ENCODE measurements at places on chromosomes 13 and 19.
A peak's percentile ranks its signal among the peaks of the same experiment; 100 is the strongest.

- no peak for DNase-seq
Observed at GRCh38 chr13:98751861-98752466, 508 bp downstream of the SLC15A1 start.

GRCh38 chr19:31263328-31263727 lies 85.9 kb downstream of the TSHZ3 start:
- no peak for DNase-seq

DNA sequence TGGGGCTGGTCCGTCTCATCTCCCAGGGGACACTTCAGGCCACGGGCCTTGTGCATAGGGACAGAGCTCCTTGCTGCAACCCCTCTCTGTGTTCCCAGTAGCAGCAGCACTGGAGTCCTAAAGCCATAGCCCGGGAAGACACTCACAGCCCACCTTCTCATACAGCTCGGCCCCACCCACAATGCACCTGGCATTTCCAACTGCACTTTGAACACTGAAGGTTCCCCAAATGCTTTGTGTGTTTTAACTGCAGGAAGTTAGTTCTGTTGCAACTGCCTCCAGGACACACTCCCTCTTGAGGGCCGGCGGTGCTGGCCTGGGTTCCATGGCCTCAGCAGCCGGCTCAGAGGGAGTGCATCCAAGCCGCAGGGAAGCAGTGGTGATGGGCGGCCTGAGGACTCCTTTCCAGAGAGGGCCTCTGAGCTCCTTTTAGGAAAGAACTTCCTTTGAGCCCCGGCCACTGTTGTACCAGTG lies 22.7 kb upstream of the TMEM255B start:
- peak; percentile 70 for DNase-seq

DNA sequence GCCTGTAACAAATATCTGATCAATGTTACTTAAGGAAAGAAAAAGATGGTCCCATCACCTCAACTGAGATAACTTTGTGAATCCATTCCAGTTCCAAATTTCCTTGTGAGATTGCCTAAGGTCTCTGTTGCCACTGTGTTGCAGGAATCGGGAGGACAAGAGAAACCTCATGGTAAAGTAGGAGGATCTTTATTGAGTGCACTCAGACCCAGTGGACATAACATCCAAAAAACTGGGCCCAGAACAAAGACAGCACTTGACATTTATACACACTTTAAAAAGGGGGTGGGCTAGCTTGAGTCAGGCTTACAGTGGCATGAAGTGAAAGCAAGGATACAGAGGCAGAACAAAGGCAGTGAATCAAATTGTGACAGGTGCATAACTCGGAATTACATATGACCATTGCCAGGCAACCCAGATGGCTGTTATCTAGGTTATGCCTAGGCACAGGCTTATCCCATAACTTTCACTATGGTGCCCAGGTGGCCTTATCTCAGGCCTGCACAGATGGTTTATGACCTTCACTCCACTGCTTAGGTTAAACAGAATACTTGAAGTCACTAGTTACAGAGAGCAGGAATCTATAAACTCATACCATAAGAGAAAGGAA lies 459.4 kb upstream of the PCDH20 start:
- DNase-seq: no peak

- DNase-seq: no peak
Observed at GRCh38 chr19:38913958-38914357, 2.0 kb upstream of the CCER2 start.

DNA sequence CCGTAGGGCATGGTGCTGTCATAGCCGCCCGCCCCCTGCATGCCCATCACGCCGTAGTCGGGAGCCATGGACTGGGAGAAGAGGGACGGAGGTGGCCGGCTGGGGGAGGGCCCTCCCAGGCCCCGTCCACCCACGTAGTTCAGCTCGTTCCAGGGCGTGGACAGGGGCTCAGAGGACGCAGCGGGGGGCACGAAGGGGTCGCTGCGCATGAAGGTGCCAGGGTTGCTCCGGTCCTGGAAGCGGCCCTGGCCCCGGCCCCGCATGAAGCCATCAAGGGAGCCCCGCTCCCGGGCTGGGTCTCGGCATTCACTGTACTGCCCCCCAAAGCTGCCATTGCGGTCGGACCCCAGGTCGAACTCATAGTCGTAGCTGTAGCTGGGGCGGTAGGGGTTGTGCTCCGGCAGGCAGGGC lies 6.7 kb downstream of the AKAP8 start:
- no peak for DNase-seq

GRCh38 chr13:95185851-95186250 lies 115.4 kb downstream of the ABCC4 start:
- DNase-seq: no peak

DNA sequence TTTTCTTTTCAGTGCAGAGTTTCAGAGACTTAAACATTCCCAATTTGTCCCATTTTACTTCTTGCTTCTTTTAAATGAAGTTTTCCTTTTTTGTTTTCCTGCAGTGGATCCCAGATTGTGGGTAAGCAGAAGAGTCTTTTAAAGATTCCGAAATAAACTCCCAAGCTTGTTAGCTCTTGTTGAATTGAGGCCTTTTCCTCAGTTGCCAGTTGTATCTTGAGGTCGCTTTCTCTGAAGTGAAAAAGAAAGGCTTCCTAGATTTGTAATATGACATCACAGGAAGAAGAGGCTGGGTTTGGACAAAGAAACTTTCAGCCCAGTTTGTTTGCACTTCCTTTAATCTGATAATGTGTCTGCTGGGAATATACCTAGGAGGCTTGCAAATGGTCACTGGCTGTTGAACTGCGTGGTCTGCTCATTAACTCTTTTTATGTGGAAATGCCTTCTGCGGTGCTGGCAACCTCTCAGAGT lies at the start of gene LPAR6:
Gene LPAR6 (minus strand): TSS at position 233 of the 471 bp plus-strand sequence. CDS start 690 bp downstream, outside the sequence.
- peak; percentile 84 for DNase-seq

DNA sequence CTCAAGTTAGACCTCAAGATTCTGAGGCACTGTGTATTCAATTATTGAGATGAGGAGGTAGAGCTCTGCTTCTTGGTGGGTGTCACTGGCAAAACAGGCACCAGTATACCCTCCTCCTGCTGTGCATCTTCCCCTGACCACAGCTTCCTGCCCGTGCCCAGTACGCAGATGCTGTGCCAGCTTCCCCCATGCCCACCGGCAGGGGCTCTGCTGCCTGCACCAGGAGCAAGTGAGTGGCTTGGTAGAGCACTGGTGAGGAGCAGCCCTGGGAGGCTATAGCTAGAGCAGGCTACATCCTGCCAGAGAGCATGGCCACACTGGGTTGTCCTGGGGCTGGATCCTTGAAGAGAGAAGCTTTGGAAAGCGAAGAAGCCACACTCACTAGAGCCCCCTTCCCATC lies 21.0 kb upstream of the RNF17 start:
- DNase-seq: no peak

DNA sequence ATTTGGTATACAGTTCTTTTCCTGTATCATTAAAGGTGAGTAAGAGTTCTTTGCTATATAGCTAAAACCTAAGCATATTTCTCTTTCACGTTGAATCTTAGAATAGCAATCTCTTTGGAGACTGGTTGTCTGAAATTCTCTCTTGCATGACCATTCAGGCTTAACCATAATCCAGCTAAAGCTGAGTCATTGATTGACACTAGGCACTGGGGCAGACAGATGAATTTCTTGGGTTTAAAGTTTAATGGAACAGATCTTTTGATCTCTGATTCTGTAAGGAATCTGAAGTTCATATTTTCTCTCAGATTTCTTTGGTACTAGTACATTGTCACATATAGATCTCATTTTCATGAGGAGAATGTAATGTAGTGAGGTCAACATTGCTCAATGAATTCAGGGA lies 397.3 kb upstream of the MIR17HG start:
- no peak for DNase-seq

- DNase-seq: no peak
Observed at GRCh38 chr13:51800486-51800885, 3.5 kb downstream of the DHRS12 start.

GRCh38 chr13:113061796-113062425 lies 43.7 kb upstream of the F7 start:
- no peak for DNase-seq

DNA sequence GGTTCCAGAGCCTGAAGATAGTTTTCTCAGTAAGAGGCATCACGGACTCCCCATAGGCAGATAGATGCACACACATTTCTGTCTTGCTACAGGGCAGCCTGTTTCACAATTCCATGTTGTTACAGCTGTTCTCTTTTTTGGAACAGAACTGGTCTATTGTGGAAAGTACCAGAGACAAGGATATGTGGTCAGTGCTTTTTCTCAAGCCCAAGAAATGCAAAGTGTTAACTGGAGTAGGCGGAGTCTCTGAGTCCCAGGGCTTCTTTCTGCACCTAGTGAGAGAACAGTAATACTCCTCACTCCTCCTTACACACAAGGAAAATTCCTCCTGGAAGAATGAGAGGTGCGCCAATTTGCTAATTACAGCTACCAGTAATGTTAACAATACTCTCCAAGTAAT lies 141.6 kb upstream of the ARGLU1 start:
- DNase-seq: no peak

DNA sequence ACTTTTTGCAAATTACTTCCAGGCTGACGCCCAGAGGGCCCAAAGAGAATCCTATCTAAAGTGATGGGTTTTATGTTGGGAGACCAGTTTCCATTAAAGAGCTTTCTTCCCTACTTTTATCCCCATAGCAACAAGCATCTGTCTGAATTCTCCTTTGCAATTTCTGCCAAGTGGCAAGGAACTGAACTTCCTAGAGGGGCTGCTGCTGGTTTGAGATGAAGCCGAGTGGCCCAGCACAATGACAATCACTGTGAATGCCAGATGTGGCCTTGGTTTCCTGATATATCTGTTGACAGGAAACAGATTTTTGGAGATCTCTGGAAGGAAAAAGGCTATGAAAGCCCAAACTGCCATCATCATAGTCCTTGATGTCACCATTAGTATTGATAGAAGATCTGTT lies 198.6 kb downstream of the OXGR1 start:
- no peak for DNase-seq

DNA sequence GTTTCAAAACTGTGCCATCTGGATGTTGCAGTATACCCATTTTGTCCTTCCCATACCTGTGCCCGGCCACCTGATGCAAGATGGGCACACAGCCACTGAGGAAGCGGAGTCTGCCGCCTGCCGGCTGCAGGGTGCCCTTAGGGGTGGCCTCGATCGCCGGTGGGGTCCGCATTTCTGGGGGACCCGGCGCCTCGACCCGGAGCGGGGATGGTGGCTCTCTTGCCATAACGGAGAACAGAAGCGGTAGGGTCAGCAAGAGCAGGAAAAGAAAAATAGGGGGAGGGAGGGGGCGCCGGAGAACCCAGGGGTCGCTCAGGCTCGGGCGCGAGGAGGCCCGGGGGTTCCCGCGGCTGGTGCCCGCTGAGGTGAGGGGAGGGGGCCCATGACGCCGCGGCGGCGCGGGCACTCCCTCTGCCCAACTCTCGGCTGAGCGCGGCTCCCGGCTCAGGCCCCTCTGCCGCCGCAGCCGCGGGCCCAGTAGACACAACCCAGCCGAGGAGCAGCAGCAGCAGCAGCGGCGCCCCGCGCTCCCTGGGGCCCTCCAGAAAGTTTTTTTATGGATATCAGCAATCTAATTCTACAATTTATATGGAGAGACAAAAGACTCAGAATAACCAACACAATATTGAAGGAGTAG lies 13.8 kb upstream of the CYP4F2 start:
- no peak for DNase-seq

GRCh38 chr13:60170414-60170813 lies 6.7 kb upstream of the DIAPH3 start:
- DNase-seq: peak; percentile 13

DNA sequence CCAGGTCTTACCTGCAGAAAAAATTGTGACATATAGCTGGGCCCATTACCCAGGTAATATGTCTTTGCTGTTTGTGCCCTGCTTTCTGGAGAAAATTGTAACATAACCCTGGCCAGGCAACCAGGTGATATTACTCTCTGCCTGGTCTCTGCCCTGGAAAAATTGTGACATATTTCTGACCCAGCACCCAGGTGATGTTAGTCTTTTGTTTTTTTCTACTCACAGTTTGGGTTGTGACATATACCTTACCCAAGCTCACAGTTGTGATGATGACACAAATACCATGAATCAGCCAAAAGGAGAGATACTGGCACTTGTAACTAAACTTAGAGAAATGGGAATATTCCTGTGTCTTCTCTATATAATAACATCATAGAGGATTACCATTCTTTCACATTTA lies 6.5 kb upstream of the ZNF726 start:
- no peak for DNase-seq

- no peak for DNase-seq
Observed at GRCh38 chr19:15282311-15282705, 50.0 kb downstream of the BRD4 start.

DNA sequence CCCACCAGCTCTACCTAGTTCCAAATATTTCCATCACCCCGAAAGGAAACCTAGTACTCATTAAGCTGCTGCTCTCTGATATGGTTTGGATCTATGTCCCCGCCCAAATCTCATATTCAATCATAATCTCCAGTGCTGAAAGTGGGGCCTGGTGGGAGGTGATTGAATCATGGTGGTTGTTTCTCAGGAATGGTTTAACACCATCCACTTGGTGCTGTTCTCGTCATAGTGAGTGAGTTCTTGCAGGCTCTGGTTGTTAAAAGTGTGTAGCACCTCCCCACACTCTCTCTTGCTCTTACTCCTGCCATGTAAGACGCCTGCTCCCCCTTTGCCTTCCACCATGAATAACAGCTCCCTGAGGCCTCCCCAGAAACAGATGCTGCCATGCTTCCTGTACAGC lies 43.4 kb upstream of the MED4 start:
- no peak for DNase-seq

DNA sequence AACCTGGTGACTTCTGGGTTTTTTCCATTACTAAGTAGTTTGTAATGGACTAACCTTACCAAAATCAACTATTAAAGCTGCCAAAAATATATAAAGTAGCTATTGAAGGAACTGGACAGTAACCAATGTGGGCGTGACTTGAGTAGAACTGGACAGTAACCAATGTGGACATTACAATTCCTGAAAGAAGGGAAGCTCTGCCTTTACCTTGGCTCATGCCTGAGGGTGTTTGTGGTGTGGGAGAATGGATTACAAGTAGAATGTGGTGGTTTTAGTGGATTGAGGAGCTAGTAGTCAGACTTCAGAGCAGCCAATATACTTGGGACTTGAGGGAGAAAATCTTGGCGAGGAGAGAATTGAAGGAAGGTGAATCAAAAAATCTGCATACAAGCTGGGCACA lies 17.5 kb downstream of the LRRC63 start:
- DNase-seq: no peak

DNA sequence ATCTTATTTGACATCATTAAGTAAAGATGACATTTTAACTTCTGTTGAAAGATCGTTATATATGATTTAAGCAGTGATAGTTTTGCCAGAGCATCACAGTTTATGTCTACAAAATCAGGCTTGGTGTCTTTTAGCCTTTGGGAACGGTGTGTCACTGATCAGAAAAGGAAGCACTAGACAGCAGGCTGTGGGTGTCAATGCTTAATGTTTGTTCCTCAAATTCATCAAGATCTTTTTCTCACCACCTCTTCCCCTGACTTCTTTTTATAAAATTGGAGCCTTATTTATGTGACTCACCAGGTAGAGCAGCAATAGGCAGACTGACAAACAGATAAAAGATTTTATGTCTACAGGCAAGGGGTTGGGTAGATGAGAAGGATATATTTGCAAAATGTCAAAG lies 1558.5 kb downstream of the EFNB2 start:
- no peak for DNase-seq

DNA sequence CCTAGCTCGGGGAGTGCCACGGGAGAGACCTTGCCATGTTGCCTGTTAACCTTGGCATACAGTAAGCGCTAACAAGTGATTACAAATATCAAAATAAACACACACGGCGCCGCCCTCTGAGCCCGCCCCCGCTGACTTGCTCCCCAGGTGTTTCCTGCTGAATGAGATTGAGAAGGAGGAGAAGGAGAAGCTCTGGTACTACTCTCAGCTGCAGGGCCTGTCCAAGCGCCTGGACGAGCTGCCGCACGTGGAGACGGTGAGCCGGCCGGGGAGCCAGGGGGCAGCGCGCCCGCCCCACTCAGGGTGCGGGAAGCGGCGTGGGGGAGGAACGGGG lies 5.0 kb downstream of the APC2 start:
- DNase-seq: no peak

GRCh38 chr19:16076958-16077611 lies 790 bp downstream of the TPM4 start:
- peak; percentile 61 for DNase-seq

Data from large intestine (tissue), 12 donors.